NCI-H2029 (cell line): ENCODE measurements at places on chromosomes 11 and 22.

- no peak for DNase-seq
These were observed 195.9 kb downstream of the SPON1 start for GRCh38 chr11:14158393-14158792.

GRCh38 chr22:42173183-42173926 is 42.7 kb upstream of the CYP2D6 start:
- DNase-seq, result no peak

GRCh38 chr11:9660886-9661285 is 3.0 kb upstream of the SWAP70 start:
- DNase-seq, result peak; percentile 76

GRCh38 chr11:46134540-46134939 is 13.3 kb upstream of the PHF21A start:
- DNase-seq, result no peak

- DNase-seq, result no peak
These were observed 37.4 kb upstream of the KCNQ1OT1 start for GRCh38 chr11:2737226-2737590.

DNA sequence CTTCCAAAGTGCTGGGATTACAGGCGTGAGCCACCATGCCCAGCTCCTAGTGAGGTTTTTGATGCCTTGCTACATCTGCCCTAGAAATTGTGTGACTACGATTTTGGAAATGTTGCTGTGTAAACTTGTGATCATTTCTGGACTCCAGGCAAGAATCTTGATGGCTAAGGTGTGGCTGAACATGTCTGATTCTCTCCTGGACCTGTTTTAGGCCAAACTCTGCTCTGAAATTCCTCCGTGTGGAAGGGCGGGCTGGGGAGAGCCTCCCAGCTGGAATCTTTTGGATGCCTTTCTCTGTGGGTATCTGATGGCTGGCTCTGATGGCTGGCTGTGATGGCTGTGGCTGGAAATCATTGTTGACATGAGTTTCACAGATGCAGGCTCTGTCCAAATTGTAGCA is 8.2 kb downstream of the PNPLA3 start:
- no peak for DNase-seq

GRCh38 chr11:30488304-30488998 is 97.7 kb downstream of the MPPED2 start:
- DNase-seq, result peak; percentile 90

DNA sequence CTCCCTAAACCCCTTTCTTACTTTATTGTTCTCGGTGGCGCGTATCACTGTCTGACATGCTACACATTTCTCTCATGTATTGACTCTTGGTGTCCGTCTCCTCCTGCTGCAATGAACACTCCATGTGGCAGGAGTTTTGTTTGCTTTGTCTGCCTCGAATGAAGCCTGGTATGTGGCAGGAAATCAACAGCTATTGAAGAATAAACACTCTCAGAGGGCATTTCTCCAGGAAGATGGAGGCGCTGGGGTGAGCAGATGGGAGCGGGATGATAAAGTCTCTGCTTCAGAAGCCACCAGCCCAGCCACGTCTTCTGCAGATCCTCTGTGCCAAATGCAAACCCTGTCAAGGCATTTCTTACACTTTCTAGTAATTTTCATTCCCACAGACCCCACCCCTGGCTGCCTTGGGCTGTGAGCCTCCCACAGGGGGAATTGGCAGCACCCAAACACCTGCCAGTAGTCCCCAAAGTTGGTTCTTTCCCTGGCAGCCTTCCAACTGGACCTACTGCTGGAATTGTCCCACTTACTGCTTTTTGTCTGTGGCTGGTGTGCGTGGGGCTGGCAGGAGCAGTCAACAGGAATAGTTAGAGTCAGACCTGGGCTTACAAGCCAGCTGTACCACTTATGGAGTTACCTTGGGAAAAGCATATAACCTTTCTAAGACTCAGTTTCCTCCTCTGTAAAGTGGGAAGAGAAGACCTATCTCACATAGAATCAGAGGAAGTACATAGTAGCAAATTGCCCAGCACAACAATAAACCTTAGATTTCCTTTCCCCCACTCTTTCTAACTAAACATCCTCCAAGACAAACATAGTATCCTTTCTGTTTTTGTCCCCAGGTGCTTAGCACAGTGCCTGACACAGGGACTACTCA is 13.3 kb upstream of the IL10RA start:
- peak; percentile 65 for DNase-seq

DNA sequence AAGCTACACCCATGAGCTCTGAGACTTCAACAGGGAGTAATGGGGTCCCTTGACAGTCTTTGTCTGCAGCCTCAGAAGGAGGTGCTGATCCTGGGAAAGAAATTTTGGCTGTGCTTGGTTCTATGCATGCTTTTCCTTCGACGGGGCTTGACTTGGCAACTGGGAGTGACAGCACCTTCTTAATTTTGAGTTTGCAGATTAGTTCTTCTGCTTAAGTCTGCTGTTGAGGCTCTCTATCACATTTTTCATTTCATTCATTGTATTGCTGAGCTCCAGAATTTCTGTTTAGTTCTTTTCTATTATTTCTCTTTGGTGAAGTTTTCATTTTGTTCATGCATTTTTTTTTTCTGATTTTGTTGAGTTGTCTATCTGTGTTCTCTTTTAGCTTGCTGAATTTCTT is 125.6 kb downstream of the SNX19 start:
- DNase-seq, result no peak

- no peak for DNase-seq
These were observed 1074.9 kb downstream of the FAM181B start for GRCh38 chr11:81658722-81659121.

GRCh38 chr22:38843201-38843656 is 599 bp downstream of the NPTXR start:
- DNase-seq, result peak; percentile 28

GRCh38 chr22:43438666-43439347 is 27.0 kb downstream of the MPPED1 start:
- DNase-seq, result no peak
